HFF-Myc (cell line): ENCODE measurements at places on chromosomes 4 and X.

DNA sequence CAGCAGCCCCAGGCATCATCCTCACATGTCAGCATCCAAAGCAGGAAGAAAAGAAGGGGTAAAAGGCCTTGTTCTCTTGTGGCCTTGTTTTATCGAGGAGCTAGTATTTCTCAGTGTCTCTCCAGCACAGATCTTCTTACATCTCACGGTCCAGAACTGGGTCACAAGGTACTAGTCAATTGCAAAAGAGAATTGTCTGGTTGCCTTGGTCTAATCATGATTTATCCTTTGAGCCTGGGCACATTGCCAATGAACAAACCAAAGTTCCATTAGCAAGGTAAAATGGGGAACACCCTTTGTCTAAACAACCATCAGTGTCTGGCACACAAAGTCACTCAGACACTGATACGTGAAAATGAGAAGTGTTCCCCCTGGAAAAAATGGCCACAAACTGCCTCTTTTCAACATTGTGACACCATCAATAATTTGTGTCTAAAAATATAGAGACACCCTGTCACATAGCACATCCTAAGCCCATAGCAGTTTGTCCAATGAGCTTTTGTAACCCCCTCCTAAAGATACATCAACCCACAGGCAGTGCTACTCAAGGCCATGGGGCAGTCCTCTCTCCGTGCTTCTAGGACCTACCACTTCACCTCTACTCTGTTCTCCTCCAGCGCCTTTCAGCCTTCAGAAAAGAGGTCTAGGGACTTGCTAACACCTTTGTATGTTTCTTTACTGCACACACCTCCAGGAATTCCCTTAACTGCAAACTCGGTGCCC is 534.4 kb downstream of the MID1IP1 start:
- no peak for DNase-seq

DNA sequence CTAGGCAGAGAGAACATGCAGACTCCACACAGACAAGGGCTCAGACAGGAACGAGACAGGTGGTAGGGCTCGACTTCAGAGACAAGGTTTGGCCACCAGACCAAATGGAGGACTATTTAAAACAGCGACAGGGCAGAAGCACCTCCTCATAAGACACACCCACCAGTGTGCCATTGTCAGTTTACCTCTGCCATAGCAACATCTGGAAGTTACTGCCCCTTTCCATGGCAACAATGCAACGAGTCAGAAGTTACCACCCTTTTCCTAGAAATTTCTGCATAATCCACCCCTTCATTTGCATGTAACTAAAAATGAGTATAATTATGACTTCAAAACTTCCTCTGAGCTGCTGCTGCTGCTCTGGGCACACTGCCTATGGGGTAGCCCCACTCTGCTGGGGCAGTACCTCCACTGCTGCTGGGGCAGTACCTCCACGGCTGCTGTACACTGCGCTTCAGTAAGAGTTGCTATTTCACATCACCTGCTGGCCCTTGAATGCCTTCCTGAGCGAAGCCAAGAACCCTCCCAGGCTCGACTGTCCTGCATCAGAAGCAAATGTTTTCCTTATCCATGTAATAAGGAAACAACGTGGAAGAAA is 2222.3 kb upstream of the AGA start:
- DNase-seq, result no peak

GRCh38 chr4:66465111-66465510 is 794.8 kb upstream of the EPHA5 start:
- DNase-seq, result no peak

- DNase-seq, result no peak
Measured at GRCh38 chr4:2991243-2991642, 27.9 kb downstream of the GRK4 start.

- no peak for DNase-seq
Measured at GRCh38 chr4:90130076-90130475, 2.9 kb downstream of the CCSER1 start.

GRCh38 chr4:98663226-98664006 is 5.0 kb upstream of the TSPAN5 start:
- DNase-seq, result no peak

- no peak for DNase-seq
Measured at GRCh38 chrX:101460669-101461068, 24.6 kb upstream of the ARMCX4 start.
